Stimulated activated CD8-positive, alpha-beta memory T cell treated with anti-CD3 and anti-CD28 coated beads, Interleukin-12 subunit alpha, Interleukin-12 subunit beta, amount 100 ng/mL, for 4 hours (primary cell): ENCODE measurements at places on chromosomes 1 and 21.

DNA sequence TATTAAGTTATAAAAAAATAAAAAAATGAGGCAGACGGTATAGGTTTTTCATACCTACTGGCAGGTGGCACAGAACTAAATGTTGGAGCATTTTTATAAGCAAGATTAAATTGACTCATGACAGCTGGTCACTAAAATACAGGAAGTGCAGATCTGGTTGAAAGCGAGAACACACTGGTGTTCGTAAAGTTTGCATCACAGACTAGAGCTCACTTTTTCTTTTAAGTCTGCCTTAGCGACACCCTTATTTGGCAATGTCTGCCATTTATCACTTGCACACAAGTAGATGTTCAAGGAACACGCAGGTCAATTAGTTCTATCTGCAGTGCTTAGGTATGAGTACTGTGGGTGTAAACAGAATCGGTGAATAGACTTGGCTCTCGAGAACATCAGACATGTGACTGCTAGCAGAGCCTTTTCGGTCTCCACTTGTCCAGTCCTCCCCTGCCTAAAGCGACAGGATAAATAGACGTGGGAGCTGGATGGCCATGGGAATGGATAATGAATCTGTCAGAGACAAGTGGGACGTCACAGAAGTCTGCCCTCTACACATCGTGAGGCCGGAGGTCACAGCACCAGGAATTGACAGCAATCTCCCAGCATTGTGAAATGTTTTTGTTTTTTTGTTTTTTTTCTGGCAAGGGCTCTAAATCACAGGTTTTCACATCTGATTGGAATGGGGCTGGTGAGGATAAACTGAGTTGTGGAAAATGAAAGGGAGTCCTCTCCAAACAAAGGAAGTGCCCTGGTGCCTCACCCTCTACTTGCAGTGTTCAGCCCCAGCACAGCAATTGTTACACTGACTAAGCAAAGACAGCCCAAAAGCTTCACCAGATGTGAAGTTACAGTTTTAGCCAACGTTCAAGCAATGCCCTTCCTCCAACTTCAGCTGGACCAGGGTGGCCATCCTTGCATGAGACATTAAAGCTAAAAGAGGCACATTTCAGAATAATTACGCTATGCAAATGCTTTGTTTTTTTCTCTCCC lies 248.9 kb downstream of the NTNG1 start:
- no peak for DNase-seq

DNA sequence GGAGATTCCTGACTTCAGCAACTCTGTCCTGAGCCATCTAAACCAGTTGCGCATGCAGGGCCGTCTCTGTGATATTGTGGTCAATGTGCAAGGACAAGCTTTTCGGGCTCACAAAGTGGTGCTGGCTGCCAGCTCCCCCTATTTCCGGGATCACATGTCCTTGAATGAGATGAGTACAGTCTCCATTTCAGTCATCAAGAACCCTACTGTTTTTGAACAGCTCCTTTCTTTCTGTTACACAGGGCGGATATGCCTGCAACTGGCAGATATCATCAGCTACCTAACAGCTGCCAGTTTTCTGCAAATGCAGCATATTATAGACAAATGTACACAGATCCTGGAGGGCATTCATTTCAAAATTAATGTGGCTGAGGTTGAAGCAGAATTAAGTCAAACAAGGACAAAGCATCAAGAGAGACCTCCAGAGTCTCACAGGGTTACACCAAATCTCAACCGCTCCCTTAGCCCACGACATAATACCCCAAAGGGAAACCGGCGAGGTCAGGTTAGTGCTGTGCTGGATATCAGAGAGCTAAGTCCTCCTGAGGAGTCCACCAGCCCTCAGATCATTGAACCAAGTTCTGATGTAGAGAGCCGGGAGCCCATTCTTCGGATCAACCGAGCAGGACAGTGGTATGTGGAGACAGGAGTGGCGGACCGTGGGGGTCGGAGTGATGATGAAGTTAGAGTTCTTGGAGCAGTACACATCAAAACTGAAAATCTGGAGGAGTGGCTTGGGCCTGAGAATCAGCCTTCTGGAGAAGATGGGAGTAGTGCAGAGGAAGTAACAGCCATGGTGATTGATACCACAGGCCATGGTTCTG lies 2.3 kb downstream of the ZBTB37 start:
- DNase-seq: no peak

DNA sequence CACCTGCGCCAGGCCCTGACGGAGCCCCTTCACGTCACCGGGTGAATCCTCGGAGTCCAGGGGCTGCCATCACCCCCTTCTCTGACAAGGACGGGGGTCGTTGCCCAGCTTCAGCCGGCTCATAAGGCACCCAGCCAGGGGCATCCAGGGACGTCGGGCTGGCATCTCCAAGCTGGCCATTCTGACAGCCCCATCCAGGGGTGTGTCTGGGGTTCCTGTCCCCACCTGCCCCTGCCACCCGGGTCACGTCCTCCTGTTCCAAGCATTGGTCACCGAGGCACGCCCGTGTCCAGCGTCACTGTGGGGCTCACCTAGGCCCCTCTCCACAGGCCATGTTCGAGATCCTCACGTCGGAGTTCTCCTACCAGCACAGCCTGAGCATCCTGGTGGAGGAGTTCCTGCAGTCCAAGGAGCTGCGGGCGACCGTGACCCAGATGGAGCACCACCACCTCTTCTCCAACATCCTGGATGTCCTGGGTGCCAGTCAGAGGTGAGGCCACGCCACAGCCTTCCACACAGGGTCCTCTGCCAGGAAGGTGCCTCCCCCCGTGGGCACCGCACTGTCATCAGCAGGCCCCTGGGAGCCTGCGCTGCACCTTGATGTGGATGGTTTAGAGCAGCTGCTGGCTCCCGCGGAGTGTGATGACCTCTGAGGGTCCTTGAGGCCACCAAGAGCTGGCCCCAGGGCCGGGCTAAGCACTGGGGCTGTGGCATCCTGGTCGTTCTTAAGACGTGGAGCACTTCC lies 14.8 kb downstream of the ARHGEF16 start:
- DNase-seq: no peak

GRCh38 chr1:99496067-99496466 lies 149.8 kb upstream of the PALMD start:
- no peak for DNase-seq

- no peak for DNase-seq
These were observed 1.4 kb downstream of the CAPN2 start for GRCh38 chr1:223713546-223714420.

GRCh38 chr1:241167121-241167630 lies 189.8 kb downstream of the RGS7 start:
- DNase-seq: no peak

- peak; percentile 68 for DNase-seq
These were observed at the start of gene IQCC for GRCh38 chr1:32205401-32206370. IQCC (plus strand) TSS chr1:32205671; CDS start chr1:32205682, 11 bp downstream.
